ENCODE measurements at places on chromosomes 2 and 18. TPM values are rescaled to one million over a fixed set of nuclear protein-coding genes. Genes with fewer than 3 reads are reported as not detected.

The KIAA2012 gene
- not detected for total RNA-seq

The CCDC74B gene
- total RNA-seq, result 1.0 TPM

The TDRD15 gene
- 0.33 TPM for total RNA-seq

The MYO7B gene
- 1.8 TPM for total RNA-seq

The PARD3B gene
- total RNA-seq, result 17.8 TPM

The TBC1D8 gene
- 63.8 TPM for total RNA-seq

The ANKRD44 gene
- total RNA-seq, result 12.2 TPM

The AQP12B gene
- 392 TPM for total RNA-seq

The TNFRSF11A gene
- 3.4 TPM for total RNA-seq

The CETN1 gene
- total RNA-seq, result not detected

The TFCP2L1 gene
- total RNA-seq, result 8.3 TPM

The MLPH gene
- total RNA-seq, result 30.3 TPM

The PLGLB1 gene
- total RNA-seq, result 3.4 TPM

The INHA gene
- 0.66 TPM for total RNA-seq

The EIF2AK3 gene
- total RNA-seq, result 43.6 TPM

The NPHP1 gene
- 1.3 TPM for total RNA-seq

The ICA1L gene
- total RNA-seq, result 6.7 TPM

The DSC2 gene
- total RNA-seq, result 8.9 TPM

The ADI1 gene
- 18.8 TPM for total RNA-seq

The FAM237A gene
- total RNA-seq, result not detected

The CDKL4 gene
- 0.52 TPM for total RNA-seq

The HS6ST1 gene
- 44.8 TPM for total RNA-seq

The SLC11A1 gene
- 7.3 TPM for total RNA-seq

The RAX gene
- not detected for total RNA-seq

The HAUS1 gene
- 6.0 TPM for total RNA-seq

The CYP1B1 gene
- 9.1 TPM for total RNA-seq

The SPDYA gene
- total RNA-seq, result 0.26 TPM

The RAB31 gene
- 4.3 TPM for total RNA-seq

The GPR75 gene
- 4.0 TPM for total RNA-seq

The ESPNL gene
- total RNA-seq, result not detected

The KLHL30 gene
- total RNA-seq, result 0.26 TPM

The IL1R1 gene
- 53.4 TPM for total RNA-seq

The UPP2 gene
- total RNA-seq, result not detected

The CFAP65 gene
- not detected for total RNA-seq

The TMEM200C gene
- 0.78 TPM for total RNA-seq

The SRD5A2 gene
- total RNA-seq, result 0.26 TPM

The SKOR2 gene
- not detected for total RNA-seq

The FEV gene
- total RNA-seq, result not detected

The LDLRAD4 gene
- 35.9 TPM for total RNA-seq

The YIPF4 gene
- total RNA-seq, result 13.5 TPM

The TUBA3E gene
- total RNA-seq, result not detected

The CXCR4 gene
- 10.6 TPM for total RNA-seq

The SULT1C4 gene
- total RNA-seq, result 4.2 TPM

The UGT1A3 gene
- not detected for total RNA-seq

The TRABD2A gene
- total RNA-seq, result 5.3 TPM

The SERPINB13 gene
- total RNA-seq, result not detected

The FAM228B gene
- 6.5 TPM for total RNA-seq

The CCNT2 gene
- total RNA-seq, result 32.7 TPM

The GALR1 gene
- not detected for total RNA-seq

The ALPG gene
- not detected for total RNA-seq

The HMSD gene
- total RNA-seq, result not detected

The CYP27C1 gene
- not detected for total RNA-seq

The GKN1 gene
- not detected for total RNA-seq

The MDH1B gene
- 3.0 TPM for total RNA-seq

The POLE4 gene
- total RNA-seq, result 15.8 TPM
